ENCODE measurements at places on chromosomes 7 and 10.

DNA sequence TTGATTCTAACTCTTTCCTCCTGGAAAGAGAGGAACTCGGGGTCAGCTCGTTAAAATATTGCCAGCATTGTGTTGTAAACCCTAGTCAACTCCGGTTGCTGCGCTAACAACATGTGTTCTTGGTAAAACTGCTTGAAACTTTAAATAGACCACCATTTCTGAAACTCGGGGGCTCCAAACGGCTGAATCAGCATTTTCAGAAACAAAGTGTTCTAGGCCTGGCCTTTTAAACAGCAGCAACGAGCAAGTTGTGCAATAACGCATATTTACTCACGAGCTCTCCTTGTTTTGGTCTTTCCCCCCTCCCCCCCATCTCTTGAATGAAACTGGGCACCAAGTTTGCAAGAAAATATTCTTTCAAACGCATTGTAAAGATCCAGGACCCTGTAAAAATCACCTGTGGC, 9.2 kb upstream of the GRB10 start:
- DNase-seq: no peak

- DNase-seq: no peak
Observed at GRCh38 chr7:85457911-85458310, 271.1 kb upstream of the SEMA3D start.

GRCh38 chr10:103737735-103738367, 117.5 kb downstream of the SH3PXD2A start:
- no peak for DNase-seq

DNA sequence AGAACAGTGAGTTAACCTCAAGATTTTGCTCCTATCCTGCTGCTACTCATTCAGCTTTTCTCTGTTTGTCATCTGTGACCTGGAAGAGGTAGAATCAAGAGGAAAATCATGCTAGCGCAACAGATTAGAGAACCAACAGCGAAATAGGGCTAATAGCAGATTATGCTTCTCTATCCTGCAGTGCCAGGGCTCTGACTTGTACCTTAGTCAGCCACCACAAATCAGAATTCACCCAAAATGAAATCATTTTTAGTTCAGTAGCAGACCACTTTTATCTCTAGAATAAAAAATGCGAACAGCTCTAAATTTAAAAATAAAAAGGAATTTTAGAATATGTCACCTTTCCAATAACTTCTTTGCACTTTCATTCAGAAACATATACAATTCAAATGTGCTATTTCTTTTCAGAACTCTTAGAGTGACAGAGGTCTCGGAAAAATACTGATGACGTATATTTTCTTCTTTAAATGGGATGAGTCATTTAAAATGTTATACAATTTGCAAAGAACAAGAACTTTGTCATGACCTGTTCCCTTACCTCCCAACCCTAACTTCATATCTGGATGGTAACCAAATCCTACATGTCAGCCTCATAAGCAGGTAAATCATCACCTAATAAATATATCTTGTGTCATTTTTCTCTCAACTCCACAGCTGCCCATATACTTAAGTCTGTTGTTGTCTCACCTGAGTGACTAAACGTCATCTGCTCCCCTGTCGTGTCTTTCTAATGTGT, 896.4 kb downstream of the PCDH15 start:
- no peak for DNase-seq

DNA sequence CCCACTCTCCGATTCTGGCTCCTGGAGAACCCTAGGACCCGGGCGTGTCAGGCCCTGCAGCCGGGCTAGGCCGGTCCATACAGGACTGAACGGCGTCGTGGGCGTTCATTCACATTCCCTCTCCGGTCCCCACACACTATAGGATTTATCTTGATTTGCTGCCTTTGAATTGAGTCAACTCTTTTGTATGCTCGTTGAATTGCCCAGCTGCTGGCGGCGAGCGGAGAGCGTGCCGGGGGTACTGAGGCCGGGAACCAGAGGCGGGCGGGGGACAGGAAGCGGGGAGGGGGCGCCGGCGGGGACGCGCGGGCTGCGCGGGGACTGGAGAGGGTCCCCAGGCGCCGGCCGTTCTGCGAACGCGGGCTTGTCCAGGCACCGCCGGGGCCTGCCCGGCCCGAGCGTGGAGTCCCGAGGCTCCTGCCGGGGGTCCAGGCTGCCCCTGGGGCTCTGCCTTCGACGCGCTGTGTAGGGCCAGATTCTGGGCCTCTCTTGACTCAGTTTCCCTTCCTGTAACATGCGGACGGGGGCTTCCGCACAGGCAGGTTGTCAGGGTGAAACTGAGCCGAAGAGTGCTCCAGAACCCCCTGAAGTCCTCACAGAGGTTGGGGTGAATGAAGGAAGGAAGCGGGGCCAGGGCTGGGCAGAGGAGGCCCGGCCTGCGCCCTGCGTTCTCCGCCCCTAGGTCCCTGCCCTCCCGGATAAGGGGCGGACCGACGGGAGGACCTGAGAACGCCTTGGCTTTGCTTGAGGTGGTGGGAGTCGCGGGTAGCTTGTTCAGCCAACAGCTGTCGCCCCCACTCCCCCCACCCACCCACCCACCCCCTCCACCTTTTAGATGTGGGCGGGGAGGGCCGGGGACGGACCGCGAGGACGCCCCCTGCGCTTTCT, 769 bp upstream of the ELFN1 start:
- peak; percentile 0 for DNase-seq

DNA sequence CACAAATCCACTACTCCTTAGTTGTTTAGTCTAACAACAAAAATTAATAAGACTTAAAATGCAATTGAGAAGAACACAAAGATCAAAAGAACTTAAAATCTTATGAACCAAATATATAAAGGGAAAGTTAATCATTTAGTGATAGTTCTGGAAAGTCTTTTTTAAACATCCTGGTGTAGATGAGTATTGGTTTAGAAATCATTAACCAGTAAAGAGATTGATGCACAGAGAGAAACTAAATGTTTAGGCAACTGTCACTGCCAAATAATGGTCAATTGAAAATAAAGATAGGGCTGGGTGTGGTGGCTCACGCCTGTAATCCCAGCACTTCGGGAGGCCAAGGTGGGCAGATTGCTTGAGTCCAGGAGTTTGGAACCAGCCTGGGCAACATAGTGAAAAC, 44.9 kb downstream of the SP8 start:
- DNase-seq: no peak

GRCh38 chr10:119305860-119306513, 98.6 kb downstream of the GRK5 start:
- DNase-seq: peak; percentile 60

DNA sequence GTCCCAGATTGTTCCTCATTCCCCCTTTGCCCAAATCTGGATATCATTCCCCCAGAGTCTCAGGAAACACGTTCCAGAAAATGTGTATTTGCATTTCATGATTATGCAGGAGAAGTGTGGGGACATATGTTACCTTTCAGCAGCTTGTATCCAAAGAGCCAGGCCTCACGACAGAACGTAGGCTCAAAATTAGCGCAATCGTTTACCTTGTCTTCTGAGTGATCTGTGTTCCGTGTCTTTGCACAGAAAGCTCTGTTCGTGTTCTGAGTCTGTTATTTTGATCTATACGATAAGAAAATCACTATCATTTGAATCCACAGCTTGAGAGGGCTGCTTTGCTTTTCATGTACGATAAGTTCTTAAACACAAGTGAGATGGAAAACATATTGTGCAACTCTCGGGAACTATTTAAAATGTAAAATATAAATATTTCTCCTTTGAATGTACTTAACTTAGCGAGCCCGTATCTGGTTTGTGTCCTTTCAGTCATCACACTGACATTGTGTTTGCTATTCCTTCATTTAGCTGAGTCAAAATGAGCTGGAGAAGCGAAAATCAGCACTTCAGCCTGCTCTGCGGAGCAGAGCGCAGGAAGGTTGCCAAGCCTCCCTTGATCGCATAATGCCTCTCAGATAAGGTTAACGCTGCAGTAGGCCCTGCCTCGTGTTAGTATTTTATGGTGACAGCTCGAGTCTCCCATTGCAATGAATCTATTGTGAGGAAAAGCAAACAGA, 80.2 kb upstream of the CACNB2 start:
- DNase-seq: no peak

DNA sequence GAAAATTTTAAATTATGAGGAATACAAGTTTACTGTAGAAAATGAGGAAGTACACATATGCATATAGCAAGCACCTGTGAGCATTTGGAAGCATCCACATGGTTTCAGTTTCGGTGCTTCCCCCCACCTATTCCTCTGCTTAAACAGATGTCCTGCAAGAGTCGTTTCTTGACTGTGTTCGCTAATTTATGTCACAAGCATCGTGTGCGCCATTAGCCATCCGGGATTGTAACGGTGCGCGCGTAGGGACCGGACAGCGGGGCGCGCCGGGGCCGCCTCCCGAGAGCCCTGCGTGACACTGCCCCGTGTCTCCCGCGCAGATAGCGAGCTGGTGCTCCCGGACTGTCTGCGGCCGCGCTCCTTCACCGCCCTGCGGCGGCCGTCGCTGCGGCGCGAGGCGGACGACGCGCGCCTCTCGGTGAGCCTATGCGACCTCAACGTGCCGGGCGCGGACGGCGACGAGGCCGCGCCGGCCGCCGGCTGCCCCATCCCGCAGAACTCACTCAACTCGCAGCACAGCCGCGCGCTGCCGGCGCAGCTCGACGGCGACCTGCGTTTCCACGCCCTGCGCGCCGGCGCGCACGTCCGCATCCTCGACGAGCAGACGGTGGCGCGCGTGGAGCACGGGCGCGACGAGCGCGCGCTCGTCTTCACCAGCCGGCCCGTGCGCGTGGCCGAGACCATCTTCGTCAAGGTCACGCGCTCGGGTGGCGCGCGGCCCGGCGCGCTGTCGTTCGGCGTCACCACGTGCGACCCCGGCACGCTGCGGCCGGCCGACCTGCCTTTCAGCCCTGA, 90.9 kb downstream of the NEURL1 start:
- DNase-seq: peak; percentile 61

DNA sequence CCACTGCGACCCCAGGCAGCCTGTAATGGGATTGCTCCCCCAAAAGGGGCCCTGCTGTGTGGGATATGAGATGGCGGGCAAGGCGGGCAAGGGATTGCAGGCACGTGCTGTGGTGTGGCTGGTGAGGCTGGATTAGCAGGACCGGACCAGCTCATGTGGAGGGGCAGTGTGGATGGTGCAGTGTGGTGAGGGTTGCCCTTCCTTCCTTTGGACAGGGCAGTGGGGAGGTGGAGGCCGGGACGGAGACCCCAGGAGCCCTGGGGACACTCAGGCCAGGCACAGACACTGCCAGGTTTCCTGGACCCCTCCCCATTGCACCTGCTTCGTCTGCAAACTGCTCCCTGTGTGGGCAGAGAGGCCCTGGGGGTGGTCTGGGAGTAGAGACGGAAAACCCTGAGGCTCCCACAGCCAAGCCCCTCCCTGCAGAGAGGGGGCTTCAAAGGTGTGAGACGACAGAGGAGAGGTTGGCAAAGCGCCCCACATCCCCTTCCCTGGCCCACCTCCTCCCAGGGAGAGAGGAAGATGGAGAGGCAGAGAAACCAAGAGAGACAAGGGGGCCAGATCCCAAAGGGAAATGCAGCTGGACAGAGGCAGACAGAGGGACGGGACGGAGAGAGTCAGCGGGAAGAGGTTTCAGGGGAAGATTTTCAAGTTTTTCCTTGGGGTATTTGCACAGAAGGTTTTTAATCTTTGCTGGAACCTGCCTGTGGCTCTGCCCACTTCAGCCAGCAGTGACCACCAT, 89.2 kb downstream of the MICALL2 start:
- DNase-seq: no peak

GRCh38 chr7:107427462-107427861, 42.4 kb upstream of the GPR22 start:
- no peak for DNase-seq

DNA sequence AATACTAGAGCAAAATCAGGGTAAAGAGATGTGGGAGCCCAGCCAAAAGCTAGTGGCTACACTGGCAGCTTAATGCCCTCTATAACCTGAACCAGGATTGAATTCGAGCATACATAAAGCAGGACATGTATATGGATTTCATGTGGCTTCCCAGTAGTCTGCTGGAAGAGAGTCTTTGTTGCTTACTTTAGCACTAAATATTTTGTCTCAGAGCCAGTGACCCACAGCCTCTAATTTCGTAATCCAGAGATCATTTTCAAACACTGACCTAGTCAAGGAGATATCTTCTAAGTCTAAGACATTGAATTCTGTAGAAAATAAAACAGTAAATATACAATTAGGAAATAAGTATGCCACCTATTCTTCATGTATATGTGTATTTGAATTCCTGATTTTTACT, 64.2 kb upstream of the GNAI1 start:
- no peak for DNase-seq

- no peak for DNase-seq
Observed at GRCh38 chr7:120700796-120701195, 157.1 kb downstream of the TSPAN12 start.

GRCh38 chr7:146115851-146116520, 615 bp upstream of the CNTNAP2 start:
- DNase-seq: no peak

- no peak for DNase-seq
Observed at GRCh38 chr10:58576751-58577436, 64.2 kb downstream of the BICC1 start.

DNA sequence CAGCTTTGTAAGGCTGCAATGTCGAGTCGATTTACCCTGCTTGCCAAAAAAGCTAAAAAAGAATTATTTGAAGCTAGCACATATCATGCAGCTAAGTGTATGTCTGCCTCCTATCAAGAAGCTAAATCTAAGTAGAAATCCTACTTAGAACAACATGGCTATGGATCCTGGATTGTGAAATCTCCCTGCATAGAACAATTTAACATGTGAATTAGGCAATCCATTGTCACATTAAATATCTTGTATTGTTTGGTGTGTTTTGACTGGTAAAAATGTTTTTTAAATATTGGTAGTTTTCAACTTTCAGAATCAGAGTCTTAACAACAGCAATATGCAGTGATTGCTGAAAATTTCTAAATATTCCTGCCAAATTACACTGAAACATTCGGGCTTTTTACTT, 73.3 kb downstream of the SKIDA1 start:
- DNase-seq: no peak

DNA sequence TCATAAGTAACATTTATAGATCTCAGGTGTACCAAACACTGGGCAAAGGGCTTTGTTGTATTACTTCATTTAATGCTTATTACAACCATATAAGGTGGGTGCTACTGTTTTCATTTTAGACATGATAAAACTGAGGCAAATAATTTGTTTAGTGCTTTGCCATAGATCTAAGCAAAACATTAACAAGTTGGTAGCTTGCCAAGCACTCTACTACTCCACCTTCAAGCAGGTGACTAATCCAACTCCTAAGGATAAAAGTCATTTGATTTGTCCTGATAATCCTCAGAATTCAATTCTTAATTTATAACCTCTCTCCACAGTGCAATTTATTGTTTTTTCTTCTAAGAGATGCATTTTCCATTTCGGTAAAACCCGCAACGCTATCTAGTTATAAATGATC, 646.4 kb downstream of the GRM8 start:
- no peak for DNase-seq

DNA sequence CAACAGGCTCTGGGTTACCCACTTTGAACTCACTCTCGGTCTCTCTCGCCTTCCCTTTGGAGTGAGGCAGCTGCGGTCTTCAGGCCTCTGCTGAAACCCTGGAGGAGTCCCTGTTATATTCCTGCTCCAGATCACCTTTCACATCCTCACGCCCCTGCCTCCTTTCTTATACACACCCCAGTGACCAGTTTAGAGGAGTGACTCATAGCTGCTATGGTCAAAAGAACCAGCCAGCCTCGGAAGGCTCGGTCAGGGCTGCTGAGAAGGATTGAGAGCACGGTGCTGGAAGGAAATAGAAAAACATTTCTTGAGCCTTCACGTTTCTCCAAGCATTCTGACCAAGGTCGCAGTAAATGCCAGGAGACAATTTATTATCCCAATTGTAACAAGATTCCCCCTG, 28.3 kb upstream of the SVOPL start:
- DNase-seq: no peak

GRCh38 chr10:4285121-4285520, 500.1 kb upstream of the KLF6 start:
- DNase-seq: no peak

- no peak for DNase-seq
Observed at GRCh38 chr7:33640741-33641140, 264.6 kb upstream of the BMPER start.
